ENCODE measurements at places on chromosomes 13 and 19.

DNA sequence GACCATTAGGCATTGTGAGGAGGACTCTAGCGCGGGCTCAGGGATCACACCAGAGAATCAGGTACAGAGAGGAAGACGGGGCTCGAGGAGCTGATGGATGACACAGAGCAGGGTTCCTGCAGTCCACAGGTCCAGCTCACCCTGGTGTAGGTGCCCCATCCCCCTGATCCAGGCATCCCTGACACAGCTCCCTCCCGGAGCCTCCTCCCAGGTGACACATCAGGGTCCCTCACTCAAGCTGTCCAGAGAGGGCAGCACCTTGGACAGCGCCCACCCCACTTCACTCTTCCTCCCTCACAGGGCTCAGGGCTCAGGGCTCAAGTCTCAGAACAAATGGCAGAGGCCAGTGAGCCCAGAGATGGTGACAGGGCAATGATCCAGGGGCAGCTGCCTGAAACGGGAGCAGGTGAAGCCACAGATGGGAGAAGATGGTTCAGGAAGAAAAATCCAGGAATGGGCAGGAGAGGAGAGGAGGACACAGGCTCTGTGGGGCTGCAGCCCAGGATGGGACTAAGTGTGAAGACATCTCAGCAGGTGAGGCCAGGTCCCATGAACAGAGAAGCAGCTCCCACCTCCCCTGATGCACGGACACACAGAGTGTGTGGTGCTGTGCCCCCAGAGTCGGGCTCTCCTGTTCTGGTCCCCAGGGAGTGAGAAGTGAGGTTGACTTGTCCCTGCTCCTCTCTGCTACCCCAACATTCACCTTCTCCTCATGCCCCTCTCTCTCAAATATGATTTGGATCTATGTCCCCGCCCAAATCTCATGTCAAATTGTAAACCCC, 2.8 kb upstream of the CEACAM5 start:
- ATAC-seq = peak; percentile 38

- ATAC-seq = no peak
Measured at GRCh38 chr19:40962460-40962961, 28.6 kb upstream of the CYP2B6 start.

DNA sequence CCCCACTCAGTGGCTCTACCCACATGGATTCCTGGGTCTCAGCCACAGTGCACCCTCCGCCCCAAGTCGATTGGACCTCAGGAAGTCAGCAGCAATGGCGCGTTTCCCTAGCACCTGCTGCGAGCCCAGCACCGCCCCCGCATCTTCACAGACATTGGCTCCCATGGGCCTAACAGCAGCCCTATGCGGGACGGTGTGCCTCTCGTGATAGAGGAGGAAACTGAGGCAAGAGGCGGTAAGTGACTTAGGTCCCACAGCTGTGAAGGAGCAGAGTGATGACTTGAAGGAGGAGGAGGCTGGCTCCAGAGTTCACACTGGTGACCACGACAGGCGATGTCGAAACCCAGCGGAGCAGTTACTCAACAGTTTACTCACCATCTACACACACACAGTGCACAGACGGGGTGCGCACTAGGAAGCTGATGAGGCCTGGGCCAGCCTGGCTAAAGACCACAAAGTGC, 104.5 kb upstream of the SOX1 start:
- no peak for ATAC-seq

GRCh38 chr13:43979492-43979891, 99.8 kb downstream of the LACC1 start:
- ATAC-seq = no peak

DNA sequence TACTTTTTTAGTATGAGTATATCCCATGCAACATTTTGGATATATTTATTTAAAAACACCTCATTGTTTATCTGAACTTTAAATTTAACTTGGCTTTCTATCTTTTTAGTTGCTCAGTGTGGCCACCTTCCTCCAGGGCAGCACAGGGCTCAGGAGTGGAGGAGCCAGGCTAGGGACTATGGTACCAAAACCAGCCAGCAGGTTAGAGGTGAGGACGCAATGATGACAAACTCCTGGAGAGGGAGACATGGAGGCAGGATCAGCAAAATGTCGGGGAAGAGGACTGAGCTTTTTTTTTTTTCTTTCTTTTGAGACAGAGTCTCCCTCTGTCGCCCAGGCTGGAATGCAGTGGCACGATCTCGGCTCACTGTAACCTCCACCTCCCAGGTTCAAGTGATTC, 29.6 kb upstream of the CALM3 start:
- peak; percentile 63 for ATAC-seq

- no peak for ATAC-seq
Measured at GRCh38 chr13:28582892-28583240, 76.1 kb upstream of the POMP start.

DNA sequence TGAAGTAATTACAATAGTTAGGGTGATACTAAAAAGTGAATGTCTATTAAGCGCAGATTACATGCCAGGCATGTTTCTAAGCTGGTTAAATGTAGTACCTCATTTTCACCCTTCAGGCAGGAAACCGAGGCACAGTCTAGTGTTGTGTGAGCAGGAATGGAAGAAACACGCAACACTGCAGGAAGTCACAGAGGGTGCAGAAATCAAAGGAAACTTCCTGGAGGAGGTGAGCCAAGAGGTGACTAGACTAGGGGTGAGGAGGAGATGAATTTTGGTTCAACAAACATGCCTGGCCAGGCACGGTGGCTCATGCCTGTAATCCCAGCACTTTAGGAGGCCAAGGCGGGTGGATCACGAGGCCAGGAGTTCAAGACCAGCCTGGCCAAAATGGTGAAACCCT, 41.8 kb downstream of the ZNF473 start:
- ATAC-seq = no peak

GRCh38 chr19:37931881-37932655, 25.1 kb downstream of the SIPA1L3 start:
- no peak for ATAC-seq

DNA sequence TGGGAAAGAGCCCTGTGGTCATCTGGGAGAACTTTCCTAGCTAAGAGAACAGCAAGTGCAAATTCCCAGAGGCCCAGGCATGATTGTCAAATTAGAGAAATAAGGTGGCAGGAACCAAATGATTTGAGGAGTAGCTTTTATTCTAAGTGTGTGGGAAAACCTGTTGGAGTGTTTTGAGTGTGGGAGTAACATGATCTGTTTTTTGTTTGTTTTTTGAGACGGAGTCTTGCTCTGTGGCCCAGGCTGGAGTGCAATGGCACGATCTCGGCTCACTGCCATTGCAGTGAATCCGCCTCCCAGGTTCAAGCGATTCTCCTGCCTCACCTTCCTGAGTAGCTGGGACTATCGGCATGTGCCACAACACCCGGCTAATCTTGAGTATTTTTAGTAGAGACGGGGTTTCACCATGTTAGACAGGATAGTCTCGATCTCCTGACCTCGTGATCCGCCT, 2.4 kb downstream of the SAE1 start:
- ATAC-seq = no peak

DNA sequence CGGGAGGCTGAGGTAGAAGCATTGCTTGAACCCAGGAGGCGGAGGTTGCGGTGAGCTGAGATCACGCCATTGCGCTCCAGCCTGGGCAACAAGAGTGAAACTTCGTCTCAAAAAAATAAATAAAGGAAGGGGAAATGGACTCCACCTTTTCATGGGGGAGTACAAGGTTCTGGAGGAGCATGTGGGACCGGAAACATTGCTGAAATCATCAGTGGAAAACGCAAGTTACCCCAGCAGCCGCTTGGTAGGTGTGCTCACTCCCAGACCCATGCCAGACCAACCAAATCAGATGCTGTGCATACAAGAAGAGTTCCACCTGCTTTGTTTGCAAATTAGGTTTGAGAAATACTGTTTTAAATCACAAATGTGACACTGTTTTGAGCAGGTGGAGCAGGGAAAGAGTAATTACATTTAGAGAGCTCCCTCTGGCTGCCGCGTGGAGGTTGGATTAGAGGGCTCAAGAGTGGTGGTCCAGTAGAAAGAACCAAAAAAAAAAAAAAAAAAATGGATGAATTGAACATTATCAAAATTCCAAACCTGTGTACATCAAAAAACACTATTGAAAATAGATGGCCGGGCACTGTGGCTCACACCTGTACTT, 4.9 kb downstream of the ERICH4 start:
- no peak for ATAC-seq

- ATAC-seq = no peak
Measured at GRCh38 chr19:2392366-2392765, 32.3 kb downstream of the TMPRSS9 start.

DNA sequence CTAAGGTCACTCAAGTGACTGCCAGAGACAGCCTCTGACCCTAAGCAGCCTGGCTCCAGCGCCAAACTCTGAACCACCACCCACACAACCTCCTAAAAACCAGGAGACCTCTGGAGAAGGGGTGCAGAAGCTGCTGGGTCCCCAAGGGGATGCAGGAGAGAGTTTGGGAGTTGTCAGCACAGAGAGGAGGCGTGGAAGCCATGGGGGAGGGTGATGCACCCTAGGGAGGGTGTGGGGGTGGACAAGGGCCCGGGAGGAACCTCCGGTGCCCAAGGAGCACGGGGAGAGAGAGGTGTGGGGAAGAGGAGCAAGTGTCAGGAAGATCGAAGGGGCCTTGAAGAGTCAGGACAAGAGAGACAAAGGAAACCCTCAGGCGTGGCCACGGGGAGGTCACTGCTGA, 2.1 kb upstream of the HIPK4 start:
- ATAC-seq = no peak

GRCh38 chr13:38042771-38043170, 173.2 kb upstream of the TRPC4 start:
- ATAC-seq = no peak

- ATAC-seq = peak; percentile 65
Measured at GRCh38 chr13:101383595-101383994, 32.7 kb downstream of the NALCN start.

- ATAC-seq = no peak
Measured at GRCh38 chr13:27117952-27118351, 53.7 kb downstream of the USP12 start.

All from SK-N-SH treated with all-trans-retinoic acid at 6 μM for 48 hours (cell line).